Hindlimb muscle (tissue), 1 donor: ENCODE measurements at places on chromosomes 7 and 10.

- no peak for DNase-seq
Observed at GRCh38 chr10:129063877-129064276, 403.2 kb upstream of the MGMT start.

- no peak for DNase-seq
Observed at GRCh38 chr10:96646301-96646700, 59.5 kb upstream of the TM9SF3 start.

GRCh38 chr10:51857305-51857704 is 157.9 kb upstream of the CSTF2T start:
- no peak for DNase-seq

GRCh38 chr10:133361773-133362441 is 4.1 kb upstream of the FUOM start:
- no peak for DNase-seq

DNA sequence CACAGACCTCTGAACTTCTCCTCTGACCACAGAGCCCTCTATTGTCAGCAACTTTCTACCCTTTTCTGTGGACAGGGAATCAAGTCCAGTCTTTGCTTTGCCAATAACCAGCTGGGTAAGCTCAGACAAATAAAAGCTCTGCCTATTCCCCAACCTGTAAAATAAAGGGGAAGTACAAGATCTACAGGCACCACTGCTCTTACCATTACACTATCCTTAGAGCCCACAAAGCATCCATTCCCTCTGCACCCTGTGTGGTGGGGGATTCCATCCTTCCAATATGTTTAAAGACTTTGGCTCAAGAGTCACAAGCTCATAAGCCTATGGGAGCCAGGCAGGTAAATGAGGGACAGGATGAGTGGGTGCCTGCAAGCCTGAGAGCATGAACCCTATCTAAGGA is 88.2 kb downstream of the PARD3 start:
- DNase-seq = no peak

DNA sequence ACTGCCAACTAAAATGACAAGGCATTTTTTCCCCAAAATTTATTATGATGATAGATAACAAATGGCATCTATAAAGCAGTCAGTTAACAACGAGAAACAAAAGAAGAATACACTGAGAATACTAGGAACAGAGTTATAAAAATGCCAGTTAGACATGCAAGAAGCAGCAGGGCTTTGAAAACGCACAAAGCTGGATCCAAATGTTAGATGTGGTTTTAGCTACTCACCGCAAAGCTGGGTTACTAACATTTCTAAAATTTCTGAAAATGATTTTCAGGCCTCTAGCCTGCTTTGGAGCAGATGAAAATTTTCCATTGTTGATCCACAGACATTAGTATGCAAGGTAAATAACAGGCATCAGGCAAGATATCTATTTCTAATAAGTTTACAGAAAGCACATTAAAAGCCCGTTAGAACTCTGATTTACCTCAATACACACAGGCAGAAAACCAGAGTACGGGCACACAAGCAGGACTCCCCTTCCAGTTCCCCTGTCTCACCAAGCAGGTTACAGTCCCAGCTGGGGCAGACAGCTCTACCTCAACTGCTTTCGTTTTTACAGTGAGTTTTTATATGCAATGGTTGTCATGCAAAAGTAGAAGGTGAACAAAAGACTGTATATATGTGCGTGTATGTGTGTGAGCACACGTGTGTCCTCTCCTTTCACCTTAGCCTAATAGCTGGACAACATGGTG is 37.9 kb downstream of the GLI3 start:
- DNase-seq = no peak

DNA sequence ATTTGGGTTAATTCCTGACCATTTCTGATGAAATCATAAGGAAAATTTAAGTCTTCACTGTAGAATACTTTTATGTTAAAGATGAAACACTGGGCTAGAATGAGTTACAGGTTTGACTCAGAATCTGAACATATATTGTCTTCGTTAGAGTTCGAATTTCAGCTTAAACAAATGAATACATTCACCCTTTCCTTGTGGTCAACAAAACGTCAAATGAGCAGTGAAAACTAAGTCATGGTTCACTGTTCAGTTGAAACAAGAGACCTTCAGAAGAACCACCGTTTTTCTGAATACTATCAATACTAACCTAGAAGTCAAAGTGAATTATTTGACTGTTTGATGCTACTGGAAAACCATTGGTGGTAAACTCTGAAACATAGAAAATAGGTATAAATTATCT is 235.2 kb upstream of the ZWINT start:
- DNase-seq = no peak

DNA sequence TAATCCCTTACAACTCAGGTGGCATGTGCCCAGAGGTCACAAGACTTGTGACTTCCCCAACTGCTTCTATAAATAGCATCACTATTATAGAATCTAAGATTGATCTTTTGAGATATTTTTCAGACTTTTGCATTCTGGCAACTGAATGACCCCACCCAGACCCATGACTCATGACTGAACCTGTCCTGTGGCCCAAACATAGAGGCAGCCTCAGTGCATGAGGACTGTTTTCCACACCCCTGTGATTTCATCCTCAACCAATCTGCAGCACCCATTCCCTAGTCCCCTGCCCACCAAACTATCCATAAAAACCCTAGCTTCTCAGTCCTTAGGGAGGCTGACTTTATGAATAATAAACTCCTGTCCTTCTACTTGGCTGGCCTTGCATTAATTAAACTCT is 84.5 kb downstream of the MICU1 start:
- no peak for DNase-seq

GRCh38 chr10:50607356-50607925 is 16.3 kb downstream of the SGMS1 start:
- DNase-seq = no peak

GRCh38 chr7:69763513-69763912 is 165.2 kb downstream of the AUTS2 start:
- no peak for DNase-seq

DNA sequence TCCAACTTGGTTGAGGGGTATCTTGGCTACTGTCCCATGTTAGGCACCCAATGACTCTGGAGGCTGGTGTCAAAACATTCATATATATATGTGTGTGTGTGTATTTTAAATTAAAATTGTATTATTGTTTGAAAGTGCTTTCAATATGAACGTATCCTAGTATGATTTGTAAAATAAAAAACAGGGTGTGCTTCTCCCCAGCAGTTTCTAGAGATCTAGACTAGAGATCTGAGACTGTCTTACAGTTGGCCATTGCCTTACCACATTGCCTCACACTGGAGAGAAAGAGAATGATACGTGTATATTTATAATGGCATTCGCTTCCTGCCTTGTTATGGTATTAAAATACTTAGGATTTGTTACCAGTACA is 1.2 kb downstream of the BAG3 start:
- peak; percentile 63 for DNase-seq

- no peak for DNase-seq
Observed at GRCh38 chr7:139094596-139094995, 14.9 kb downstream of the ZC3HAV1 start.

GRCh38 chr10:45514291-45515270 is 140.6 kb downstream of the ALOX5 start:
- DNase-seq = peak; percentile 24

DNA sequence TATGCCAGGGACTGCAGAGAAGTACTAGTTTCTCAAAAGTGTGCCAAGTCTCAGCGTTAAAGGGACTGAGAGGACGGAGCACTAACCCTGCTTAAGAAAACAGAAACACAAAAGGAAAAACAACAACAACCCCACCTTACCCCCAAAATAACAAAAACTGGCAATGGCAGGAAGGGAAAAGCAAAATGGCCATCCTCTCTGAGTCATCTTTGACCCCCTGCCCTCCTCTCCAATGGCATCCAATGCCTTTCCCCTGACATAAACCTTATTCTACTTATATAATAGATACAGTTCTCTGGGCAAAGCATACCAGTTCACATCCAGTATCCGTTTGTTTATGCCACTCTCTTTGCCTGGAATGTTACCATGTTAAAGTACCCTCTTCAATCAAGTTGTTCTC is 1.6 kb downstream of the POLR1F start:
- no peak for DNase-seq

DNA sequence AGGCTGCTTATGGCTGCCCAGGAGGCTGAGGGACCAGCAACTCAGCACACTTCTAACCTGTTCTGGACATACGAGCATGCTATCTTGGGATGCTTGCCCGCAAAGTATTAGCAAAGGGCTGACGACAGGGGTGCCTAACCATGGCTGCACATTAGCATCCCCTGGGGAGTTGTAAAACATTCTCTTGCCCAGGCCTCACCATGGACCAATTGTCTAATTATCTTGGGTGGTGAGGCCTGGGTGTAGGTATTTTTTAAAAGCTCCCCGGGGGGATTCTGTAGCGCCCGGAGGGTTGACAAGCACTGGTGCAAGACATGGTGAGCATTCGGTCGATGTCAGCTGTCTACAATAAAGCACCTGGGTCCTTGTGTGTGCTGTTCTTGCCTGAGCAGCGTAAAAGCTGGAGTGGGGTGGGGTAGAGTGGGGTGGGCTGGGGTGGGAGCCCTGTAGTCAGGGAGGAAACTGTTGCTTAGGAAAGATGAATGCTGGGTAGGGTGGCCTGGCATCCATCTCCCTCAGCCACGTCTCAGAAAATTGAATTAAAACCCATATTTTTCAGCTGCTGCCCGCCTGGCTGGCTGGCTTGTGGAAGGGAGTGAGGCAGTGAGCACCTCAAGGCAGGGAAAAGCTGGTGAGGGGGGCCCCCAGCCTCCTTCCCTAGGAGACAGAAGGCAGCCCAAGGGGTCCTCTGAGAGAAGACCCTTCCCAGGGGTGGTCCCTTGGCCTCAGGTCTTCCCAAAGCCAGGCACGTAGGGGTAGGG is 2.9 kb upstream of the ADCYAP1R1 start:
- DNase-seq = no peak

DNA sequence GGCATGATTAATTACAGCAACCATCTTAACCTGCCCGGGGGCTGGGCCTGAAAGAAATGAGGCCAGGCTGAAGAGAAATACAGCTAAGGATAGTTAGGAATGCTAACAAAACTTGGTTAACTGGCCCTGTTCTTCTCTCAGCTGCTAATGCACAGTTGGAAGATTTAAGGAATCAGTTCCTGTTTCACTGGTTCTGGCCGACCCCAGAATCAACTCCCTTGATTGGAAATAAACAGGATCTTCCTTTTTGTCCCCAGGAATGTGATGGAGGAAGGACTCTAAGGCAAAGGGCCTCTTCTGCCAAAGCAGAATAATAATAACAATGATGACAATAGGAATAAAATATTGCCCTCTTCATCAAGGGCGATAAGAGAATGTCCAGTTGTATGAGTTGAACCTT is 3.5 kb upstream of the LRMDA start:
- no peak for DNase-seq

DNA sequence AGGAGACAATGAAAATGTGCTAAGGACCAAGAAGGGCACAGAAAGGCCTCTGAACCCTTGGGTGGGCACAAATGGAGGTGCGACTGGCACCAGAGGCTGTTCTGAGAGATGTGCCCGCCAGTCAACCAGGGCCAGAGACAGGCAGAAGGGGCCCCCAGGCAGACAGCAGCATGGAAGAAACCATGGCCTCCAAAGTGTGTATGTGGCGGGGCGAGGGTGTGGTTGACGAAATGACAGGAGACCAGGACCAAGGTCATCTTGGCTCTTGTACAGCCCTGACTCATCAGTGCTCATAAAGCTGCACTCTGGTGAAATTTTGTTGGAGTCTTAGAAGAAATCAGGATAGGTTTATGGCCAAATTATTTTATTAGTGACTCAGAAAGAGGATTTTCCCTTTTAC is 4.0 kb upstream of the MRPS24 start:
- DNase-seq = no peak

DNA sequence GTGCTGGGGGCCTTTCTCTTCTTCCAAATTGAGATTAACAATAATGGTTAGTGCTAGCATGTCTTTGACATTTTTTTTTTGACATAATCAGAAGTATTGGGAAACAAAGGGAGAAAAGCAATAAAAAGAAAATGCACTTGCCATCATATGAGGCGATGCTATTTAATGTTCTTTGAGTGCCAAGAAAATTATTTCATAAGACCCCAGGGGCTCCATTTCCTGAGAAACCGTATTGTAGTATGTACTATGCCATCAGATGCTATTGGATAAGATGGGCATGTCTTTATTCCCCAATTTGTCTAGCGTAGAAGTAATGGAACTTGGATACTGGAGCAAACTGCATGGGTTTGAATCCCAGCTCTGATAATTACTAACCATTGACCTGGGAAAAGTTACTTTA is 408.9 kb downstream of the ADRA2A start:
- no peak for DNase-seq

- DNase-seq = no peak
Observed at GRCh38 chr10:30141423-30141822, 82.0 kb upstream of the JCAD start.

- peak; percentile 32 for DNase-seq
Observed at GRCh38 chr7:142338633-142339501, 81.0 kb upstream of the PRSS58 start.

- no peak for DNase-seq
Observed at GRCh38 chr7:46752881-46753366, 829.0 kb downstream of the TNS3 start.

- DNase-seq = peak; percentile 54
Observed at GRCh38 chr10:20088061-20088701, 271.9 kb downstream of the PLXDC2 start.

- DNase-seq = no peak
Observed at GRCh38 chr10:101682172-101682825, 12.7 kb downstream of the FBXW4 start.

DNA sequence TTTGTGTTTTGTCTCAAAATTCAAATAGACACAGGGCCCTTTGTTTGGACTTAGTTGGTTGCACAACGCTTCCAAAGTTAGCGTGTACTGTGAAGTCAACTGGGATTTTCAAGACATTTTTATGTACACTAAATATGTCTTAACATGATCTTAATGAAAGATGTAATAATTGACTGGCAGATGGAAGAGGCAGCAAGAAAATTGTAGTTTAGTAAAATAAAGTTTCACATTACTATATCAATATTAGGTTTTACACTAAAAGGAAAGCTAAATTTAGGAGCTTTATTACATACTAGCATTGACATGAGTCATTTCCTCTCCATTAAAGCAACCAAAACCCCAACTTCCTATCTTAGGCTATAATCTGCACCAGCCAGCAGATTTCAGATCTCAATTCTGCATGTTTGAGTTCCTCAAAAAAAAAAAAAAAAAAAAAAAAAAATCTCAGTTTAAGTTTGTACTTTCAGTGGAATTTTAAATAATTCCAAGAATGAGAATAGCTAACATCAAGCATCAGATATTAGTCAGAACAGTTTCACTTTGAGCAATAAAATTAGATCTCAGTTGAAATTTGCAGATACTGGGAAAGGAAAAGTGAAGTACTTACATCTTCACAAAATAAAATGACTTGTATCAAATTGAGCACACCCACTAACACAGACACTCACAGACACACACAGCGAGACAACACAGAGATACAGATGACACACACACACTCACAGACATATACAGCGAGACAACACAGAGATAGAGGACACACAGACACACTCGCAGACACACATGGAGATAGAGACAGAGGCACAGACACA is 346.6 kb upstream of the KLF6 start:
- DNase-seq = no peak
